ENCODE measurements at places on chromosomes 1 and 21. TPM values are rescaled to one million over a fixed set of nuclear protein-coding genes. Genes with fewer than 3 reads are reported as not detected.

GRCh38 chr1:221087919-221088318 lies 208.7 kb downstream of the HLX start:
- DNase-seq, result no peak

The RGS8 gene
- not detected for total RNA-seq

The GBP7 gene
- not detected for total RNA-seq

DNA sequence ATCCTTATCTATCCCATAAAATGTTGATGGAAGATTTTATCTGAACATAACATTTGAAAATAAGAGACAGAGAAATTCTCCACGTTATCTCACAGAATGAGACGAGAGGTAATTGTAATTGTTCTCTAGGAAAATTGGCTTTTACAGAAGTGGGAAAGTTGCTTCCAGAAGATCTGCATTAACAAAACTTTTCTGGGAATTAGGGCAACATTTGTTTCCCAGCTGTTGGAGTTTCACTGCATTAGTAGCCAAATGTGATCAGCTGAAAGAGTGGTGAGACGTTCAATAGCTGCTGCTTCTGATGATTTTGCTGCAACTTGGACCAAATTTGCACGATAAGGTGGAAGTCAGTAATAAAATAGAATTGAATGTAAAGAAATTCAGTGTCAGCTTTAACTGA lies 7.6 kb downstream of the CHODL start:
- no peak for DNase-seq

DNA sequence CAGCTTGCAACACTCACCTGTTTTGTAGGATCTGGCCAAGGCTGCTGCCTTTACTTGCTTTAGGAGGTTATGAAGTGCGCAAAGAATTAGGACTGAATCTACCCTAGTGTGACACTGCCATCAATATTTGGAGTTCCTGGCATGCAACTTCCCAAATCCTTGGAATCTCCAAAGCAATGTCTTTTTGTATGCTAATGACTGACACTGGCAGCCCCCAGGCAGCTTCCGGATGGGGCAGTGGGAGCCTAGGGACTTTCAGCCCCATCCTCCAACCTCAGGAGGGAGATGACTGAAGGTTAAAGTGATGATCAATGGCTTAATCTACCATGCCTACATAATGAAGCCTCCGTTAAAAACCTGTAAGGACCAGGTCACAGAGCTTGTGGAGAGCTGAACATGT lies 5.5 kb downstream of the RCC2 start:
- DNase-seq, result no peak

All from PC-9 (cell line).